ENCODE measurements at places on chromosomes 4 and X.

DNA sequence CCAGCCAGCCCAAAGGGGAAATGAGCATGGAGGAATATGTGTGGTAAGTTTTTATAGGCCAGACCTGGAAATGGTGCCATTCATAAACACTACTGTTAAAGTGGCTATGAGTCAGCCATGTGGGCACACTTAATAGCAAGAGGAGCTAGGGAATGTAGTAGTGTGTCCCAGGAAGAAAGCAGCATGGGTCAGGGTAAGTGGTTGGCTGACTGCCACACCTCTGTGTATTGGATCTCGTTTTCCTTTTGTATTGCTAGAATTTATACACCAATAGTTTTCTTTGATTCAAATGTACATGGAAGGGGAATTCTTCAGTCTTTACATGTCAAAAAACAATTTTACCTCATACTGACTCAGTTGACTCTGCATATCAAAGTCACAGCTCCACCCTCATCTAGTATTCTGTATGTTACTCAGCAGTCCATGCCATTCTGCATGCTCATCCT lies 22.9 kb upstream of the SGMS2 start:
- DNase-seq: no peak

DNA sequence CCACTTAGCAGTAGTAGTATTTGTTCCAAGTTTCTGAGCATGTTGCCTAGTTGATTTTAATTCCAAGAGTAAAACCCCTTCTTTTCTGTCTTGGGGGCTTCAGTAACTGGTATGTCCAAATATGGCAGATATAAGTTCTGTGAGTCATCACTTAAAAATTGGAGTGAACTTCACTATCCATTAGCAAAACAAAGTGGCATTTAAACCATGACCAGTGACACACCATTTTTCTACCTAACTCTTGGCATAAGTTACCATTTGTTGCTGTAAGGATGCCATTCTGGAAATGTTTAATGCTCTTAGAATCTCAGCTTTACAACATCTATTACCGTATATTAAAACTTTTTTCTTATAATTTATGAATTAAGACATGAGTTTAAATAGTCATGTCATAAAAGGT lies 102.0 kb downstream of the CBR4 start:
- DNase-seq: no peak

DNA sequence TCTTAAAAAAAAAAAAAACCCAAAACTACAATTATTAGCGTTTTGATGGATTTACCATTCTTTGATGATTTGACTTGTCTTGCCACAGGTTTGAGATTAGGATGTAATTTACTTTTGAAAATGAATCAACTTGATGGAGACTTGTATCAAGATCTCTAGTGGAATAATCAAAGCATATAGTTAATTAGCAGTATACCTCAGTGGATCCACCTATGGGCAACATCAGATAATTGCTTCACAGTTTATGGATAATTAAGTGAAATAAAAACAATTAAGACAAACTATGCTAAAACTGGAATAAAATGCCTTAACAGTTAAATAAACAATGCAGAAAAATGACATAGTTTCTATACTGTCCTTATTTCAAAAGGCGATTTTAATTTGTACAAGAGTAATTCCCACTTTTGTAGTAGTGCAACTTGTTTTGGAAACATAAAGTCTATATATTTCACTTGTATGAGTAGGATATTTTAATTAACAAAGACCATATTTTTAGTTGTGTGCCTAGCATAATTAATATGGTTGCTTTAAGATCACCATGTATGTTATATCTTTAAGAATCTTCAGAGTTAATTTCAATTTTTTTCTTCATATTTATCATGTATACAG lies 4.2 kb downstream of the CPEB2 start:
- no peak for DNase-seq

GRCh38 chr4:75821966-75822365 lies 80.3 kb downstream of the PPEF2 start:
- DNase-seq: no peak

GRCh38 chr4:20486433-20486832 lies 213.8 kb upstream of the PACRGL start:
- no peak for DNase-seq

- DNase-seq: no peak
Measured at GRCh38 chrX:109839694-109840567, 106.9 kb upstream of the ACSL4 start.

GRCh38 chr4:44186096-44186849 lies 262.3 kb downstream of the KCTD8 start:
- DNase-seq: no peak

DNA sequence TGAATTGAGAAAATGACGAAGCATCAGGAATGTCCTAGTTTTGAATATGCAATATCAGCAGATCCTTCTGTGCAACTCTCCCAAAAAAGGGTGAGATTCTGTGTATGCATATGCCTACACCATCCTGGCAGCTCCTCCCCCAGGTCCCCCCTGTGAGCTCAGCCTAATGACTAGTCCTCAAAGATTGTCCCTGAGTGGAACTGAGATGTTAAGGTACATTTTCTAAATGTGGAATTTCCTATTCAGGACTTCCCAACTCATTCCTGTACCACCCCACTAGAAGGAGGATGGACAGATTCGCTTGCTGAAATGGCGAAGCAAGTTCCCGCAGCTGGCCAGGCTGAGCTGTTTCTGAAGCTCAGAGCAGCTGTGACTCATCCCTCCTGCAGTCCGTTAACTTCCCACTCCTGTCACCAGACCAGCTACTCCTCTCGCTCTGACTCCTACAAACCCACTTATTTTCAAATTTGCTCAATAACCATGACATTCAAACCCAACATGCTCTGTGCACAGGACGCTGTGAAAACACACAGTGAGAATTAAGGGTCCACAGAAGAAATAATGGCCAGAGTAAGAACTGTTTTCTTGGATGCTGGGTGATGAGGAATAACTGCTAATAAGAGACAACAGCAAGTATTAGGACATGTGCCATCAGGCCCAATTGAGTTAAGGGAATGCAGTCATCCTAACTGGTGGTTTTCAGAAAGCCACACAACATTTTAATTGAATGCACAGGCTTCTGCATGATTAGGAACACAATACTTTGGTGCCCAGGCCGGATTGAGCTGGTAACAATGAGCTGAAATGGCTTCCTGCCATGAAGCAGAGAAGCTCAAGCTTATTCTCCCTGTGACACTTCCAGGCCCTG lies 40.0 kb upstream of the IRF2 start:
- DNase-seq: no peak

DNA sequence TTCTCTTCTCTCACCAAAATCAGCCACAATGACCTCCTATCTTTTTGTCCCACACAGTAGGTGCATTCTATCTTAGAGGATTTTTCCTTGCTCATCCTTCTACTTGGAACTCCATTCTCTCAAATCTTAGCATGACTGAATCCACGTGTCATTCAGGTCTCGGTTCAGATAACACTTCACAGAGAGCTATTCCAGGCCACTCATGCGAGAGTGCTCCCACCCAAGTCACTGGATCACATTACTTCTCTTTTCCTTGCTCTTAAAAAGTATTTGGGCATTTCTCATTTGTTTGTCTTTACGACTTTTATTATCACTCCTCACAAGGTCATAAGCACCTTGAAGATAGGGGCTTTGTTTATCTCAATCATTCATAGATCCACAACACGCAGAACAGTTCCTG lies 647.5 kb upstream of the TENM3 start:
- DNase-seq: no peak

Data from cortex of kidney (tissue), 1 donor.